ENCODE measurements at places on chromosomes 1 and 21. TPM values are rescaled to one million over a fixed set of nuclear protein-coding genes. Genes with fewer than 3 reads are reported as not detected.

TENT5C gene
- polyA plus RNA-seq, result 0.29 TPM

FMO1 gene
- polyA plus RNA-seq, result 1.3 TPM

PROK1 gene
- 0.10 TPM for polyA plus RNA-seq

TNNT2 gene
- polyA plus RNA-seq, result 7.5 TPM

SV2A gene
- 0.67 TPM for polyA plus RNA-seq

HCRTR1 gene
- polyA plus RNA-seq, result not detected

CDC14A gene
- 1.0 TPM for polyA plus RNA-seq

DIPK1A gene
- polyA plus RNA-seq, result 4.5 TPM

MR1 gene
- 3.6 TPM for polyA plus RNA-seq

S100A9 gene
- 47,233 TPM for polyA plus RNA-seq

HSD3B2 gene
- polyA plus RNA-seq, result 0.07 TPM

SPRR2D gene
- polyA plus RNA-seq, result 3,252 TPM

HPDL gene
- 2.7 TPM for polyA plus RNA-seq

MIXL1 gene
- not detected for polyA plus RNA-seq
